Stimulated activated CD8-positive, alpha-beta memory T cell treated with anti-CD3 and anti-CD28 coated beads, Interleukin-12 subunit alpha, Interleukin-12 subunit beta, amount 100 ng/mL, for 1 hour (primary cell): ENCODE measurements at places on chromosomes 1 and 21.

- no peak for DNase-seq
These were observed 98.1 kb downstream of the PSMG1 start for GRCh38 chr21:39084979-39085729.

GRCh38 chr1:203805689-203806088 is 10.3 kb downstream of the ZBED6 start:
- DNase-seq: no peak

GRCh38 chr21:34105947-34106541 is 32.7 kb downstream of the MRPS6 start:
- DNase-seq: no peak

DNA sequence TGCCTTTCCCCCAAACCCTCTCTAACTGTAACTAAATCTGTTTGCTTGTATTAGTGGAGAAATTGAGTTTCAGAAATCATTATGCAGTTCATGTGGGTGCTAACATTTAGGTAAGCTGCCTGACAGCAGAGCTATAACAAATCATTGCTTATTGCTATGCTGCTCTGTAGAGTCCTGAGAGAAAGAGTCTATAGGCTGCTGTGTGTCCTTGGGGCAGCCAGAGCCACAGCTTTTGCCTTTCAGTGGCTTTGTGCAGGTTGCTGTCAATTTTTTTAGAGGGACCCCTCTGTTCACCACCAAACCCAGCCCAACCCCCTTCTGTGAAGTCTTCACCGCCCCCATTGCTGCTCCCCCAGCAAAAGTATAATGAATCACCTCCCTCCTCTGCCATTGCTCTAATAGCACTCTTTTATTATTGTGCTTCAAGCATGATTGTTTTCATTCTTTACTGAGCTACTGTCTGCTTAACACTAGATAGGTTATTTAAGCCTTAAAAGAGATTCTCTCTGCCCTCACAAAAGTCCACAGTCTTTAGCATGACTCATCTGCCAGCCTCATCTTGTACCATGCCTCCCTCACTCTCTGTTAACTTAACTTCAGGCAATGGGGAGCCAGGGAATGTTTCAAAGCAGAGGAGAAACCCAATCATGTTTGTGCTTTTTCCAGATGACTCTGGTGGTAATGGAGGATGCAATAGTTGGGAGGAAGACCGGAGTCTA is 38.6 kb downstream of the DIRAS3 start:
- DNase-seq: no peak

DNA sequence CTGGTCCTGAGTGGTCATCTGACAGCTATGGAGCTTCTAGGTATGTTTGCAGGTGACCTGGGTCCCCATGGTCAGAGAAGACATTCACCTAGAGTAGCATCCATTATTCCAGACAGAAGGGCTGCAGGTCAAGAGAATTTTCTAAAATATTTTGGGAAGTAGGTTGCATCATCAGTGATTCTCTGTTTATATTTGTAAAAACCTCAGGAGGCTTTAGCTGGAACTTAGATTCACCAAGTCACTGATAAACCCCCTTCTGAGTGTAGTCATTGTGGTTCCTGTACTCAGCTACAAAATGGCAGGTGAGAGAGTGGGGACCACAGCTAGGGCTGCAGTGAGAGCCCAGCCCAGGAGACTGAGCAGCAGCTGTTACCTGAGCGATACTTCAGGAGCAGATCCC is 78.6 kb downstream of the ABCA4 start:
- DNase-seq: no peak

DNA sequence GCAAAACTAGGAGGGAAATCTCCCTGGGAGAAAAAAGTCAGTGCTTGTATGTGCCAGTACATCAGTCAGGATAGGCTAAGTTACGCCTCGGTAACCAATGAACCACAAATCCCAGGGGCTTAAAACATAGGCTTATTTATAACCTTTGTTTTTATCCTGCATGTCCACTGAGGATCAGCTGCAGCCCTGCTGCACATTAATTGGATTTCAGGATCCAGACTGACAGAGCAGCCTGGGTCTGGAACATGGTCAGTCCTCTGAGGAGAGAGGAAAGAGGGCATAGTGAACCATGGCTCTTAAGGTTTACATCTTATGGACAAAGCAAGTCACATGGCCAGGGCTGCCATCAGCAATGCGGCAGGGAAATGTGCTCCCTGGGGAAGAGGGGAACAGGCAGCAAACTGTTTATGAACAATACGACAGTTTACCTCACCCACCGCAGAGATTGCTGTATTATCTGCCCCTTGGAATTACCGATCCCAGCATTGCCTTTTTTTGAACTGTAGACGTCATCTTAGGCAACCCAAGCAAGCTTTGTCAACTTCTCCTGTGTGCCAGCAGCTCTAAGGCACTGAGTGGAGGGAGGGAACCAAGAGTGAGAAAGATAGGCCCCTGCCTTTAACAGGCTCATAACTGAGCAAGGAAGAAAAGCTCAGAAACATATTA is 9.1 kb upstream of the SPRR4 start:
- no peak for DNase-seq

DNA sequence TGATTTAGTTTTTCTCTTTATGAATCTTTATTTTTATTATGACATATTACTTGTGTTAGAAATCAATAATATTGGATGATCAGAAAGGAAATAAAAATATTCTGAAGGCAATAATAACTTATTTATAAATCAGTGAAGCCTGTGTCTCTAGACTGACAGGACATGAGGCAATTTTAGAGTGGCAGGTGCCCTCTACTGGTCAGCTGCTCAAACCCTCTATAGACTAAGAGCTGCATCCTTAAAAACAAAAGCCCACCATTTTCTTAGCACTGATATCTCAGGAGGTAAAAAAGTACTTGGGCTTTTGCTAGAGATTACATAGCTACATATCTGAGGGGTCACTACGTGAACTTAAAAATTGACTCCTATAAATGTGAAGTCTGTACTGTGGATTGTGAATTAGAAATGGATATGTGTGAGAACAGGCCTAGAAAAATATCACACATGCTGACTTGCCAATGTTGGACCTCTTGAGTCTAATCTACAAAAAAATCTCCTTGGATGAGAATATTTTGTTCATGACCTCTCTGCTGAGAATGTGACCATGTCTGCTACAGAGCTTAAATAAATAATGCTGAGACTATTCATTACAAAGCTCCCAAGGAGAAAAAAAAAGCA is 597.9 kb upstream of the ADAMTS5 start:
- no peak for DNase-seq

DNA sequence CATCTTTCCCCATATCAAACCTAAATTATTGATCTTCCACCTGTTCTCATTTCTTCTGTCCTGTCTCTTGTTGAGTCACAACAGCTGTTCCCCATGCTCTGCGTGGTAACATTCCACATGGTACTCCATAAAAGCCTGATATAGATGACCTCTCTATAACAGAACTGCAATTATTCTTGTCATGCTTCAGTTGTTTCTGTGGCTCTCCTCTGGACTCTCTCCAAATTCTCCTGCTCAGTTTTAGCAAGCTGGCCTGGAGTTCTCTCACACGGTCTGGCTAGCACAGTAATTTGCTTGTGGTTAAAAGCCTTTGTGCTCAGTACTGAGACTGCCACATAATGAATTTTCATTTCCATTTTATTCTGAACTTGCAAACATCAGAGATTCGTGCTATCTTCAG is 10.6 kb upstream of the LRRC39 start:
- DNase-seq: no peak

DNA sequence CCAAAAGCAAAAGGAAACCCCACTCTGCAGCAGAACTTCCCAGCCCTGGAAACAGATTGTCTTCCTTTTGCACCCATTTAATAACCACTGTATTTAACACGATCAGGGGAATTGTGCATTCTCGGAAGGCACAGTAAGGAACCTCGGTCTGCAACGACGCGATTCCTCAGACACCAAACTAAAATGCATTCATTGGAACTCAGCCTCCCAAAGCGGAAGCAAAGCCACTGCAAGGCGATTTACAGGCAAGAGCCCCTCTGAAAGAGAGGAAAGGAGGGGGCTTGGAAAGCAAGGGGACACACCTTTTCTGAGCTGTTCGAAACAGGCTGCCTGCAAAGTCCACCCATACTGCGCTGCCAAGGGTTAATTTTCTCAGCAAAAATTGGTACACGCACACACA is 297.7 kb downstream of the OMA1 start:
- no peak for DNase-seq

GRCh38 chr1:197970771-197971170 is 53.6 kb downstream of the LHX9 start:
- no peak for DNase-seq

DNA sequence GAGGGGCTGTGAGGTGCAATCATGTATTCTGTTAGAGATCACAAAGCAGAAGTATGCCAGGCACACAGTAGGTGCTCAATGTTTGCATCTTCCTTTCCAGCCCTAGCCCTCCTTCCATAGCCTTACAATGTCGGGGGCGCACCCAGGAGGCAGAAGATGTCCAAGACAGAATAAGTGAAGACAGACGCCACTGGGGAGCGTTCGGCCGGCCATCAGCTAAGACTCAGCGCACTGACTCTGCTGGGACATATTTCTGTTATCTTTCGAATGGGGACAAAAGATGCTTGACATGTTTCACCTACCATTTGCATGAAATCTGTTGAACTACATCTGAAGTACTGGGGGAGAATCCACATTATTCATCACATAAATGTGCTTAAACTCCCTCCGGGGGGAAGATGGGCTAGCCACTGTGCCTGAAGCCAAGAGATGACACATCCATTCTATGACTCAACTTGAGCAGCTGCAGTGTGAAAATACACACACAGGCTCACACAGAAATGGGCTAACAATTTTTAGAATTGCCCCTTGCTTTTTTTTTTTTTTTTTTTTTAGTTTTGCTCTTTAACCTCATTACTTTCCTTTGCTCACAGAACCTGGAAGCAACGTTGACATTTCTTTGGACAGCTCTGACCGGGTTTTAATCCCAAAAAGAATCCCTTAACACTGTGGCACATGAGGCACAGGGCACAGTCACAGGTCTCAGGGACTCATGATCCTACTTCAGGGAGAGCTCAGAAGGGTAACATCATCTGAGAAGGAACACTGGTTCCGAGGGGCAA is 7.9 kb downstream of the TIAM1 start:
- no peak for DNase-seq

DNA sequence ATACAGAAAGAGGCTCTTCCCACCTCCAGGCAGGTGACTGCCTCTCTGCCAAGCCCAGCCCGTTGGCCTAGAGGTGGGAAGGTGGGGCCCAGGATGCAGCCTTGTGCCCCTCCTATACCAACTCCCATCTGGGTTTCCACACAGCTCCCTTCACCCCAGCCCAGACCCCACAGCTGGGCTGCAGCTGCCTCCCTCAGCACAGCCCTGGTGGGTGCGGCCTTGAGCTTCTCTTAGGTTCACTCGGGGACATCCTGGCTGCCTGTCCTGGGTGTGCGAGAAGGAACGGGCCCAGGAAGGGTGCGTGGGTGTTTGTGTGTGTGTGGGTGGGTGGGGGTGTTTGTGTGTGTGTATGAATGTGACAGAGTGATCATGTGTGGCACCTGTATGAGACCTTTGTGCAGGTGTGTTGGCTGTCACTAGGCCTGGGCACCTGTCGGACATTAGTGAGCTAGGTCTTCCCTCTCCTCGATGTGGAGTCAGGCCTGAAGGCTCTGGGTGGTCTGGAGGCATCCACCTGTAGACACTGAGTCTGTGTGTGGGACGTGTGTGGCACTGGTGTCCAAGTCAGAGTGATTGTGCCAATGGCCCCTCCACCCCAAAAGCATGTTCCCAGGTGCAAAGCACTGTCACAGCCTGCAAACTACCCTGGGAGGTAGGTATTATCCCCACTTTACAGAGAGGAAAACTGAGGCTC is 30.7 kb downstream of the FOXO6 start:
- DNase-seq: no peak

GRCh38 chr1:107198561-107198960 is 57.7 kb downstream of the NTNG1 start:
- DNase-seq: no peak

DNA sequence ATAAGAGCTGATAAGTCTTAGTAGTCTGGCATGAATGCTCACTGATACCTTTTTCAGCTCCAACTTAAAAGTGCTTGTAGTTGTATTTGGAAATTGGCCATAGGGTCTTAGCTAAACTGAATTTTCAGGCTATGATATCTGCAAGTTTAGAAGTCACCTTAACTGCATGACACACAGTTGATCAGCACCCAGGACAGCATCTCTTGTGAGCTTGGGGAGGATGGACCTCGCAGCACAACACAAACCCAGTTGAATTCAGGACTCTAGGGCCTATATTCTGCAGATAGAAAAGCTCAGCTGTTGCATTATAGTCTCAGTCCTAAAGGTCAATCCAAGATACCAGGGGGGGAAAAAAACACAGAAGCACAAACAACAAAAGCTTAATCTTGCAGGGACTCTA is 394.3 kb downstream of the KCNH1 start:
- no peak for DNase-seq

GRCh38 chr1:94234615-94235014 is 2.8 kb downstream of the ARHGAP29 start:
- DNase-seq: no peak

GRCh38 chr1:11622398-11622797 is 31.8 kb downstream of the FBXO2 start:
- no peak for DNase-seq

- DNase-seq: no peak
These were observed 28.1 kb downstream of the CFAP74 start for GRCh38 chr1:1975535-1975934.

DNA sequence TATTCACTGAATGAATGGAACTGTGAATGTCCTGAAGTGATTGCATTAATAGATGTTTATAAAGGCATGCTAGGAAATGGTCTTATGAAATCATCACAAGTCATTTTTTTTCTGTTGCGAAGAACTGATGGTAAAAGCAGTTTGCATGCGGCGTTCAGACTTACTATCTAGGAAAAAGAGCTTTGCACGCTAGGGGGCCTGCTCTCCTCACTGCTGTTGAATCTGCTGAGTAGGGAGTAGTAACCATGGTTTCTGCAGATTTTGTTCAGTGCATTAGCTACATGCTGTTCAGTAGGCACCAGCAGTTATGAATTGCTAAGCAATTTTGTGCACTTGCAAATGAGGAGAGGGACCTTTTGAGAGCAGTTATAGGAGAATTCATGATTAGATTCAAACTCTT is 57.9 kb downstream of the CENPF start:
- no peak for DNase-seq

DNA sequence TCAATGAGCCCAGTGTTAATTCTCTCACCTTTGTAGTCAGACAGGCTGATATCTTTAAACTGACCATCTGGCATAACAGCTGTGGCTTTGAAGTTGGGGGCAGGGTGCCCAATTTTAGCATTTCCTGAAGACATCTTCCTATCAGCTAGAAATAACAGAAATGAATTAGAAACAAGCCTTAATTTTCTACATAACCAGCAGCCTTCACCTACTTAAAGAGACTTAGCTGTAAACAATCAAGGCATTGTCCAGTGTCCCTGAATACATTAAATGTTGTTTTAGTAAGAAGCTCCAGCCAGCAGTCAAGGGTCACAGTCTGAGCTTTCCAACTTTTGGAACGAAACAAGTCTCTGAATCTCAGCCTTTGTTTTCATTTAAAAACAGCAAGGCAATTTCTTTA is 2.8 kb downstream of the PRDX1 start:
- DNase-seq: no peak
